T-helper 2 cell treated with Interferon-gamma antibody and Interleukin-4, amounts not matched to agents 5 μg/mL and 100 μg/mL, for 36 hours (primary cell): ENCODE measurements at places on chromosomes 11 and 22.

GRCh38 chr11:75792127-75792731, 22.8 kb upstream of the UVRAG start:
- DNase-seq = no peak

GRCh38 chr11:106503901-106504300, 426.4 kb downstream of the AASDHPPT start:
- no peak for DNase-seq

DNA sequence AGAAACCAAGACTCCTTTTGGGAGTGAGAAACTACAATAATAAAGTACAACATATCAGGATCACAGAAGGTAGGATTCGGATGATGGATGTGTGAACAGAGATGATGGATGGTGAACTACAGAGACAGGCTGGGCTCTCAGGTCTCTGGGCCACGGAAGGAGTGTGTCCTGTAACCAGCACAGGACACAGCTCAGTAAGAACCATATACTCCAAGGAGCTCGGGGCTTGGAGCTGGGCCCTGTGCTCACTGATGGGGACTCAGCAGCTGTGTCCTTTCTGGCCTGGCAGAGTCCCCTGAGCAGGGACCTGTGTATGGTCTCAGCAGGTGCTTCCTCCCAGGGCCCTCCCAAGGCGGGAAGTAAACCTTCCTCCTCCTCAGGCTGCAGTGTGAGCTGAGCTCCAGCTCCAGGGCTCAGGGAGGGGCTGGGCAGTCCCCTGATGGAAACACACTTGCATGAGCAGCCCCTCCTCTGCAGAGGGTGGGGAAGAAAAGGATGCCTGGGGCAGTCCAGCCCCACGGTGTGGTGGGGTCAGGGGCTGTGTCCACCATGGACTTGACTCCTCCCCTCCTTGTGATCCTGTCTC, 39.8 kb upstream of the TOP3B start:
- no peak for DNase-seq

DNA sequence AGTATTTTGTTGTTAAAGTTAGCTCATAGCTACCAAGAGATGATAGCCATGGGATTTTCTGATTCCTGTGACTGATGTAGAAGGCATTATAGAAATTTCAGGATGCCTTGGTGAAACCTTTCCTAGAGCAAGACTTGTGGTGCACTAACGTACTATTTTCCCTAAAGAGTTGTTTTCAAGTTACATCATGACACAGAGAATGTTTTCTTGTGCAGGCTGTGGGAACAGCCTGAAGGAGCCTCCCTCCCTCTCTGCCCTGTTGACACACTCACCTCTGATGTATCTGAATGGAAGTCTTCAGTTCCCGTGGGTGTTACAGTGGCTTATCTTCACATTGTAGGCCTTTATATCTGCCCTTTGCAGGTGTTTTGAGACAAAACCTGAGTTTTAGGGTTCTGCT, 121.6 kb downstream of the LDLRAD3 start:
- no peak for DNase-seq

DNA sequence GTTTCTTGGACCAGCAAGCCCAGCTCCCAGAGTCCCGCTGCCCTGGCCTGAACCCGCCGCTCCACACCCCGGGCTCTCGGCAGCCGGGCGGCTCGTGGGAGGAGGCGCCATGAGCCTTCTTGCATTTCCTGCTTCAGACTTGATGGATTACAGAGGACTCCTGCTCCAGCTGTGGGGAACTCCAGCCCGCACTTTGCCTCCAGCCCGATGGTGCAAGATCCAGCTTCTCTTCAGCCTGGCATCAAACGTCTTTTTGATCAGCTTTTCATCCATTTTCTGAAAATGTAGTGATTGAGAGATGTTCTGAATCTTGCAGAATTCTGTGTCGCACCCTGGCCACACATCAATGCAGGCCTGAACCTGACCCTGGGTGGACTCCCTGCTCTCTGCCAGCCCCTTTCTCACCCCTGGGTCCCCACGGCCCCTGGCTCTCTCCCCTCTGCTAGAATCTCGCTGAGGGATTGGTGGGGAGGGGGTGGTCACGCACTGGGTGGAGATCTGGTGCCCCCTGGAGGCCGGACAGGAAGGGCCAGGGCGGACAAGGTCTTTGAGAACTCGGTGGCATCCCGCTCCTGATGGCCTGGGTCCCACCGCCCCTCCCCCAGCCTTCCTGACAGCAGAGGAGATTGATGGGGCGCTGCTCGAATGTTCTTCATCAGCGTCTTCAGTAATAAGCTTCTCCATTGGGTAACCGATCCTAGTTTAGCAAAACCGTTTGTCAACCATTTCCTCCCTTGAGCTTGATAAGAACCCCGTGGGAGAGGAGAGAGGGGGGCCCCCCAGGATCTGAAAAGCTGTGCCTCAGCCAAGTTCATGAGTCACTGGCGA, 12.1 kb upstream of the NFAM1 start:
- DNase-seq = peak; percentile 77

DNA sequence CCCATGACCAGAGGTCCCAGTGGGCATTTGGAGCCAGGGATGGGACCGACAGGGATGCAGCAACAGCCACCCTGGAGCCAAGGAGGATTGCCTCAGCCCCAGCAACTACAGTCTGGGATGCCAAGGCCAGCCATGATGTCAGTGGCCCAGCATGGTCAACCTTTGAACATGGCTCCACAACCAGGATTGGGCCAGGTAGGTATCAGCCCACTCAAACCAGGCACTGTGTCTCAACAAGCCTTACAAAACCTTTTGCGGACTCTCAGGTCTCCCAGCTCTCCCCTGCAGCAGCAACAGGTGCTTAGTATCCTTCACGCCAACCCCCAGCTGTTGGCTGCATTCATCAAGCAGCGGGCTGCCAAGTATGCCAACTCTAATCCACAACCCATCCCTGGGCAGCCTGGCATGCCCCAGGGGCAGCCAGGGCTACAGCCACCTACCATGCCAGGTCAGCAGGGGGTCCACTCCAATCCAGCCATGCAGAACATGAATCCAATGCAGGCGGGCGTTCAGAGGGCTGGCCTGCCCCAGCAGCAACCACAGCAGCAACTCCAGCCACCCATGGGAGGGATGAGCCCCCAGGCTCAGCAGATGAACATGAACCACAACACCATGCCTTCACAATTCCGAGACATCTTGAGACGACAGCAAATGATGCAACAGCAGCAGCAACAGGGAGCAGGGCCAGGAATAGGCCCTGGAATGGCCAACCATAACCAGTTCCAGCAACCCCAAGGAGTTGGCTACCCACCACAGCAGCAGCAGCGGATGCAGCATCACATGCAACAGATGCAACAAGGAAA, 27.3 kb upstream of the L3MBTL2 start:
- no peak for DNase-seq

- DNase-seq = no peak
These were observed 1083.4 kb downstream of the BRD1 start for GRCh38 chr22:48744283-48744641.

- no peak for DNase-seq
These were observed 8.4 kb downstream of the CBX6 start for GRCh38 chr22:38863531-38864131.

DNA sequence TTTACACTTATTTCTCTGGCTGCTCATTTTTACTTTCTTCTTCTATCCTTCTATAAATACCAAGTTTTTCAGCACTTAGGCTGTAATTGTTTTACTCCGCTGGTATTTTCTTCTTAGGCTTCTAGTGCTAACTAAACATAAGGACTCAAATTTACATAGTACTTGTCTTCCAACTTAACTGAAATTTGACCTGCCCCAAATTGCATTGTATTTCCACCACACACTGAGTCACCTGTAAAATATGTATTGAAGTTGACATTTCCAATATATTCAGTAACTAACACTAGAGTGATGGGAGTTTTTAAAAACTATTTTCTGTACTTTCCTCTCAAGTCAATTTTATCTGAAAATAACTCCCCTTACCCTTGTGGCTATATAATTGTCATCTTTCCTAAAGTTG, 1794.1 kb upstream of the RAG2 start:
- DNase-seq = no peak

DNA sequence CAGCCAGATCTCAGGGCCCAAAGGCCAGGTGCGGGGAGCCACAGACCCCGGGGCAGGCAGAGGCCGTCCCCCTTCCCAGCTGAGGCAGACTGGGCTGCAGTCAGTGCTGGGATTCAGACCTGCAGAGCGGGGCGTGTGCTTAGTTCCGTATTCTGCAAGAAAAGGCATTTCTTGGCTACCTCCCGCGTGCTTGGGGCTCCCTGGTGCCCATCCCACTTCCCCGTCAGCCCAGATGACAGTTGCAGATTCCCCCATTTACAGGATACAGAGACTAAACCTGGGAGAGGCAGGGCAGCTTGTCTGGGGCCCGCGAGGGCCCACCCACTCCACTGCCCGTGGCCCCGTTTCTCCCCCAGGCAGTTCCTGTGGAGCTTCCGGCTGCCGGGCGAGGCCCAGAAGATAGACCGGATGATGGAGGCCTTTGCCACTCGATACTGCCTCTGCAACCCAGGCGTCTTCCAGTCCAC, 18.3 kb downstream of the CYTH4 start:
- no peak for DNase-seq

GRCh38 chr11:100581318-100581717, 105.8 kb upstream of the ARHGAP42 start:
- no peak for DNase-seq

DNA sequence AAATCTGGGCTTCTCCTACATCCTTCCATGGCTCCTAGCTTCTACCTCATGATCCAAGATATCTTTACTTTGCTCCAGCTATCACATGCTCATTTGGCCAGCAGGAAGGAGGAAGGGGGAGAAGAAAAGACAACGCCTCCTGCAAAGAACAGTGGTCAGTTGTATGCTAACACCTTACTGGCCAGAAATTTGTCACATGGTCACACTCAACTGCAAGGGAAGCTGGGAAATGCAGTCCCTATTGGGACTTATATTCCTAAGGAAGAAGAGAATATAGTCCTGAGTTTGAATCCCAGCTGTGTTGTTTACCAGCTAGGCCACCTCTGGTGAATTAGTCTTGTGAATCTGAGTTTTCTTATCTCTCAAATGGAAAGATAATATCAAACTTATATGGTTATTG, 272.0 kb downstream of the BLID start:
- no peak for DNase-seq

DNA sequence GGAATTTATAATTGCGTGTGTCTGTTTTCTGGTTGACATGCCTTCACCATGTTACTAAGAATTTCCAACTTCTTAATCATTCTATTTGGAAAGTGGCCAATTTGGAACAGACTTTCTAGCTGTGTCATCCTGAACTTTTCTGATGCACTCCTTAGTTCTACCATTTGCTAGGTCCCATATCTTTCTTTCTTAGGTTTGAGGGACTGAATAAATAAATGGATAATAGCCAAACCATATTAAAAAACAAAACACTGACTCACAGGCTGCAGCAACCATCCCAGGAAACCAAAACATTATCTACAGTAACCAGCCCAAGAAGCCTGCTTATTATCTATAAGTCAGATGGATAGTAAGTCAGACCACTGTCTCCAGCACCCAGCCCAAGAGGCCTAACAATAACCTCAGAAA, 57.5 kb upstream of the PLET1 start:
- no peak for DNase-seq

DNA sequence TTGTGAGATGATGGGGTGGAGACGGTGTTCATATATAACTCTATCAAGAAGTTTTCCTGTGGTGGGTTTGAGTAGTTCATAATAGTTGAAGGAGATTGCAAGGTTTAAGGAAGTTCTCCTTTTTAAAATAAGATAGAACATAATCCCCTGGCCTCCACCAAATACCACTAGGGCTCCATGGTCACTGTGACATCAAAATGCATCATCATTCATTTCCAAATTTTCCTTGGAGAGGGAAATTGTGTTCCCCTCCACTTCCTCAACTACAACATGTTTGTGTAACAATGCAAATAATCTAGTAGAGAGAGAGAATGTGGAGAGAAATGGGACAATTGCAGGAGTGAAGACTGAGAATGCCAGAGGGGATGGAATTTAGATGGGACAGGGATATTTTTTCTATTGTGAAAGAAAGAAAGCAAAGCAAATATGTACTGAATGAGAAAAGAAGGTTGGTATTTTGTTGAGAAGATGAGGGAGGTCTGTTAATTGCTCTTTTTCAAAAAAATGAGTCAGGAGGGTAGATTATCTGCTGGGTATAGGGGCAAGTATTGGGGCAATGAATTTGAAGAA, 33.4 kb upstream of the ZBED5 start:
- no peak for DNase-seq

DNA sequence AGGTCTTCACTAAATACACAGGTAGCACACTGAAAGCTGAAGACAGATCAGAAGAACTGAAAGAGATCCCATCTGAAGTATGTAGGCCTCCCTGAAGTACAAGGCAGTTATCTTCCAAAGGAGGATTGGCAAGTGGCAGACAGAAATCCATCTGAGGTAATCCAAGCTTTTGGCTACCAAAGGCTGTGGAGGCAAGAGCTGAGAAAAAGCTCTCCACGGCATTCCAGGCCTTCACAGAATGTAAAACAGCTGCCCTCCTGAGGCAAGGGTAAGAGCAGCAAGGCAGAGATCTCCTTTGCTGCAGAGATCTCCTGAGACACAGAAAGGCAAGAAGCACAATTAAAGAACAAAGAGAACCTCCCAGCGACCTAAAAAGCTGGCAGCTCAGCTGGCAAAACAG, 19.1 kb downstream of the PIK3C2A start:
- DNase-seq = no peak

DNA sequence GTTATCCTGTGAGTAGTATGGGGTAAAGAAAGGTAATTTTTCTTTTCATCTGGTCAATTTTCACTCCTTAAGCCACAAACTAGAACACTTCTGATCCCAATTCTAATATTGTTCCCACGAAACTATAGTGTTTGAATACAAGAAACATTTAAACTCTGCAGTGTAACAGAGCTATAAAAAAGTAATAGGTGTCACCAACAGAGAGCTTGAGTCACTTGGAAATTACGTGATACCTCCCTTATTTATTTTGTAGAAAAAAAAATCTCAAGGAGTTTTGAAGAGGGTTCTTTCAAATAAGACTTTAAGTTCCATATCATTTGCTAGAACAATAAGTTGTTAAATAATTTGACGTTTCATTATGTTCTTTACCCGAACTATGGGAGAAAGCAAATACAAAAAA, 959.4 kb downstream of the JRKL start:
- no peak for DNase-seq

DNA sequence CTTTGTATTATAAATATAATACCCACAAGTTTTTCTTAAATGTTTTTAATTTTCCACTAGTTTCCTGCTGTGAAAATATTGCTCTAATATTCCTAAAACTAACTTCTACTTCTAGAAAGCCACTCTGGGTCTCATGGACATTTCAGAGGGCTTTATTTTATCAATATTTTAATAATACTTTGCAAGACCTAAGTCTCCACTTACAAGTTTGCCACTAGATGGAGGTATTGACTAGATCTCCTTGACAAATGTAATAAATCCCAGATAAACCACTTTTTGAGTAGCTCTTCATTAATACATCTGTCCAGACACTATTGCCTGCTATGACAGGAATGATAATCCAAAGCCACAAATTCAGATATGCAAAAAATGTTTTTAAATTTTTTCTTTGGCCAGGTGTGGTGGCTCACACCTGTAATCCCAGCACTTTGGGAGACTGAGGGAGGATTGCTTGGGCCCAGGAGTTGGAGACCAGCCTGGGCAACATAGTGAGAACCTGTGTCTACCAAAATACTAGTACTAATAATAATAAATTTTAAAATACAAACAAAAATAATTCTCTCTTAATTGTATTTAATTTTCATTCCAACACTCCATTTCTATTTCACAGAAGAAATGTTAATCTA, 3.5 kb upstream of the ACAT1 start:
- DNase-seq = no peak
